Left forelimb (tissue), 1 donor: ENCODE measurements at places on chromosomes 2 and 18.

DNA sequence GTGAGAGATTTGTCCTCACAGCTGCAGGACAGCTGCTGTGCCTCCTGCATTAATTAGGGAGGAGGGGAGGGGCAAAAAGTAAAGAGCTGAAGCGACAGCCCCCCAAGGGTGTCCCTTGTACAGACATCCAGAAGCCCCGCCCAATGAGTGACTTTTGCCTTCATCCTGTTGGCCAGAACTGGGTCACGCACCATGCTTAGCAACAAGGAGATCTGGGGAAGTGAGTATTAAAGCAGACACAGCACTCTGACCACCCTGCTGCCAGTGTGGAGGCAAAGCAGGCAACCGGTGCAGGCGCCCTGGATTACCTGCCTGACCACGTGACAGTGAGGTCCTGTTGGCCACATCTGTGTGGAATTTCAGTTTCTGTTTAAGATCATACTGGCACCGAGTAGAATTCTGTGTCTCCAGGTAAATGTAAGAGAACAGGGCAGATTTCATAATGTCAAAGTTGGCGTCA, 21.5 kb upstream of the BIN1 start:
- DNase-seq = no peak

GRCh38 chr2:43238176-43238575, 11.8 kb upstream of the ZFP36L2 start:
- DNase-seq = no peak

GRCh38 chr2:241118737-241119505, 16.8 kb upstream of the MTERF4 start:
- DNase-seq = peak; percentile 55

DNA sequence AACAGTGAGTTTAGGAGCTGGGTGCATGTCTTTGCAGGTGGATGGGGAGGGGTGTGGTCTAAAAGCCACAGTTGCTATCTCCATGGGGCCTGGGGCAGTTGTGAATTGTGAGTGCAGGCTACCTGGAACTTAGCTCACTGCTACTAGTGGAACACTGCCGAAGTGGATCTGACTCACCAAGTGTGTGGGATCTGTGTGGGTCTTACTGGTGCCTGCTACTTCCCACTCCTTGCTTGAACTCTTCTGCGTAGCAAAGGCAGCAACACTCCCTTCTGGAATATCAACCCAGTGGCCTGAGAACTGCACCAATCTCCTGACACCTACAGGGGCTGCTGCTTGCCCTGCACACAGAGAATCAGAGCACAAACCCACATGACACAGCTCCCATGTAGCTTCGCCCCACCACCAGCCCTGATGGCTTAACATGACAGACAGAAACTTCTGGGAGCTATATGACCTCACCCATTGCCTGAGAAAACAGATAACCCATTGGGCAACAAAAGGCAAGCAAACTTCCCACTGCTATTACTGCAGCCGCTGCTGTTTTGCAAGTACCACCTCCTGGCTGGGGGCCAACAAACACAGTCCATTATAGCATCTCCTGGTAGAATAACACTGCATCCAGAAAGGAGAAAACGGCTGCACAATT, 455.1 kb upstream of the DDX18 start:
- DNase-seq = no peak

- no peak for DNase-seq
These were observed 782.2 kb upstream of the SLC8A1 start for GRCh38 chr2:41234093-41234492.

DNA sequence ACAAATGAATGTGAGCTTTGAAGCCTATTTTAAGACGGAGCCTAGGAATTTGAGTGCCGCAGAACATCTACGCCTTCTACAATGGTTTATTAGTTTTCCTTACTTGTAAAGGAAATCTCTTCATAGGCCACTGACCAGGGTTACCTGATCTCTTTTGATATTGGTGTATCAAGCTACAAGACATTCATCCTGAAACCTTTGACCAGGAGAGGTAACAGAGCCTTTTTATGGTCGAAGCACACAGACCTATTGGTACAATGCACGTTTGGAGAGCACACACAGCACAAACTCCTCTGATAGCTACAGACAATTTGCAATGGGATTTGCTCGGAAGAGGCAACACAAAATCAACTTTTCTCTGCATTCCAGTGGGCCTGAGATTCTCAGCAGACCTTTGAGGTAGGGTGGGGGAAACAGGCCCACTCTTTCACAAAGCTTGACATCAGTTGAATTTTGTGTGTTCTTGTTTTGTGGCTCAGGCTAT, 12.8 kb downstream of the MYCN start:
- no peak for DNase-seq

DNA sequence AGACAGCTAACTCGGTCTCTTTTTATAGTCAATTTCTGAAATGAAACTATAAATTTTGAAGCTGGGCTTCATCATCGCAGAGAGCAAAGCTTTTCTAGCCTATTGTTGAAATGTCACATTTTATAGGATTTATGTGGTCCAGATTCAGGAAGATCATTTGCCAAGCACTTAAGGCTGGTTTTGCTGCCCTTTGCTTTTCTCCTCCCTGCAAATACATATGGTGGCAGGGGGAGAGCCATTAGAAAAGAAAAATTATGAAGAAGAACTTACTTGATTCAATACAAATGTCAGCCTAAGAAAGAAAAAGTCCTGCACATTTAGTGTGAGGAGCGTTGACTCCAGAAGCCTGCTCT, 206.9 kb upstream of the NRP2 start:
- DNase-seq = no peak

- no peak for DNase-seq
These were observed 61.2 kb upstream of the GLI2 start for GRCh38 chr2:120674246-120675170.

DNA sequence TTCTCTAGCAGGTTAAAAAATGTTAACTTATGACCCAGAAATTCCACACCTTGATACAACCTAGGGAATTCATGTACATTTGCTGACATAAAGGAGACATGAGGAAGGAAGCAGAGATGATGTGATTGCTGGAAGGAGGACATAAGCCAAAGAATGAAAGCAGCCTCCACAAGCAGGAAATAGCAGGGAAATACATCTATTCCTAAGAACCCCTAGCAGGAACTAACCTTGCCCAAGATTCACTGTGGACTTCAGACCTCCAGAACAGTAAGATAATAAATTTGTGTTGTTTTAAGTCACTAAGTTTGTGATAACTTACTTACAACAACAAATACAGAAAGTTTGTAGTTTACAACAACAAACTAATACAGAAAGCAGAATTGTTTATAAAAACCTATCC, 4.6 kb upstream of the DSG4 start:
- DNase-seq = no peak

GRCh38 chr2:28263690-28264089, 129.0 kb upstream of the FOSL2 start:
- no peak for DNase-seq

DNA sequence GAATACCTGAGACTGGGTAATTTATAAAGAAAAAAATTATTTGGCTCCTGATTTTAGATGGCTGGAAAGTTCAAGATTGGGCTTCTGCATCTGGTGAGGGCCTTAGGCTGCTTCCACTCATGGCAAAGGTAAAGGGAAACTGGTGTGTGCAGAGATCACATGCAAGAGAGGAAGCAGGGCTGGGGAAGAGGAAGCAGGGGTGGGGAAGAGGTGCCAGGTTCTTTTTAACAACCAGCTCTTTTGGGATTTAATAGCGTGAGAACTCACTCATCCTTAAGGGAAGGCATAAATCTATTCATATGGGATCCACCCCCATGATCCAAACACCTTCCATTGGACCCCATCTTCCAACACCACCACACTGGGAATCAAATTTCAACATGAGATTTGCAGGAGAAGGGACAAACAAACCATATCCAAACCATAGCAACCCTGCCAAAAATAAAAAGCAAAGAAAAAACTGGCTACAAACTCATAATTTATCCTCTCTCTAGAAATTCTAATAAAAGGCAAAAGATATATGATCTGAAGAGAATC, 30.4 kb downstream of the PRKRA start:
- DNase-seq = no peak
